ENCODE measurements at places on chromosomes 16 and 17.

- DNase-seq = no peak
Measured at GRCh38 chr17:37610971-37611370, 1.8 kb upstream of the SYNRG start.

DNA sequence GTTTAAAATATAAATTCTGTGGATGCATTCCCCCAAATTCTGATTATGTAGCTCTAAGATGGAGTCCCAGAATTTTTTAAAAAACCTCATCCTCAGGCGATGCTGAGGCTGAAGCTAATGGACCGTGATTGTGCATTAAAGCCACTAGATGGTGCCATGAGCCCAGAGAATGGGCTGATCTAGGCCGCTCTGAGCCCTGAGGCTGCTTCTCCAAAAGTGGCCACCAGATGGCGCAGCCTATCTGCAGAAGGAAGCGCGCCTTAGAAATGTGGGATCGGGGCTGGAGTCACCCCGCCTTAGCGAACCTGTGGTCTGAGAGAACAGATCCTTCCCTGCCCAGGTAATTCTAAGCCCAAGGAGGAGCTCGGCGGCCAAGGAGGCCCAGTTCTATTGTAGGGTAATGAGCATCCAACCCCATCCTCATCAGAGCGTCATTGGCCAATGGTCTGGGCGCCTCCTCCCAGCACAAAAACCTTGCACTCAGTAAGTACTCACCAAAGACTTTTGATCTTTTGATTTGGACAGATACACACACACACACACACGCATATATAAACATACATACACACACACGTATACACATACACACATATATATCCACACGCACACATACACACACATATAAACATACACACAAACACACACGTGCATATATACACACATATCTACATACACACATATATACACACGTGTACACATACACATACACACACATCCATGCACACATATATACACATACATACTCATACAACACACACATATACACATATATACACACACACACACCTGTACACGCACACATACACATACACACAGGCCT, 13.7 kb upstream of the MMP2 start:
- peak; percentile 91 for DNase-seq

- peak; percentile 67 for DNase-seq
Measured at GRCh38 chr16:24838554-24839266, 7.1 kb upstream of the SLC5A11 start.

DNA sequence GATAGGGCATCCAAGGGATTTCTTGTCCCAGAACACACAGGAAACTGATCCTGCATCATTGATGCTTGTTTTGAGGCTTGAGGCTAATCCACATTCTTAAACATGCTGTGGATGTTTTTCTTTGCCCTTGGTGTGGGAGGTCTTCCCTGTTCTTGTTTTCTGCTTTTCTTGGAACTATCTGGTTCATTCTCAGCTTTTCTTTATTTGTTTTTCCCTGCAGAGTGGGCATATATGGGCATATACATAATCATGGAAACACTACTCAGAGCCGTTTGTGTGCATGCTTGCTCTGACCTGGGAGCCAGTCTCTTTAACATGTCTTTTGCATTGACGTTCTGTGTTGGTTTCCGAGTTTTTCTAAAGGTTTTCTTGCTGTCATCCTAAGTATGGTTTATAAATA, 300.0 kb downstream of the SNX29 start:
- no peak for DNase-seq

GRCh38 chr17:29156781-29157180, 23.4 kb downstream of the MYO18A start:
- peak; percentile 70 for DNase-seq

GRCh38 chr16:50531359-50531758, 16.8 kb upstream of the NKD1 start:
- no peak for DNase-seq

DNA sequence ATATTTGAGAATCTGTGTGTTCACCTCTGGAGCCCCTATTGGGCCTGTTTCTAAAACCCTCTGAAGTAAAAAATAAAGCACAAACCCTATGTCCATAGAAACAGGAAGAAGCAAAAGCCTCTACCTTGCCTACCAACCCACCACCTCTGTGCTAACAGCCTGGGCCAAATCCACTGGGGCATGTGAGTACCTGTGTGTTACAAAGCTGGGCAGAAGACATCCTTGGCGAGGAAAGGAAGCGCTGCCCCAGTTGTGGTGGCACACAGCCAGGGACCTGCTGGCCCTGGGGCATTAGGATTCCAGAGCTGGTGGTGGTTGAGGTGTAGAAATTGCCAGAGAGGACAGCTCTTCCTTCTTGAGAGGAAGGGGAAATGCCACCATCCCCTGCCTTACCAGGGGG, 30.0 kb downstream of the MYO18A start:
- DNase-seq = no peak

GRCh38 chr17:64008830-64009229, 10.7 kb downstream of the PRR29 start:
- DNase-seq = peak; percentile 46

GRCh38 chr16:68351463-68351862, 40.6 kb downstream of the PRMT7 start:
- no peak for DNase-seq

- DNase-seq = no peak
Measured at GRCh38 chr16:19304750-19305149, 19.2 kb downstream of the CLEC19A start.

DNA sequence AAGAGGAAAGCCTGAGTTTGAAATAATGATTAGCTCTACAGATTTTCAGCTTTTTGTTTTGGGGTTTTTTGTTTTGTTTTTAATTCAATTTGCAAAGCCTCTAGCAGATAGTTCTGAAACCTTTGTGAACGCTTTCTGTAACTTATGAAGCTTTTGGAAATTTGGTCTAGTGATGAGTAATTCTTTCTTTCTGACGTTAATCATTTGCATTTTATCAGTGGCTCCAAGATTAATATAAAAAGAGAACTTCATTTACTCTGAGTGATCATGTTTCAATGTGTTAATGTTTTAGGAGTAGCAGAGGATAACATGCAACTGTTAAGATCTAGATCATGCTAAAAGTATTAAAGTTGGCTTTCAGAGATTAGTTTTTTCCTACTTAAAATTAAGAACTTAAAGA, 160.3 kb upstream of the TBX2 start:
- DNase-seq = no peak

All from dermis blood vessel endothelial cell (primary cell).